ENCODE measurements at places on chromosomes 11 and 22.

DNA sequence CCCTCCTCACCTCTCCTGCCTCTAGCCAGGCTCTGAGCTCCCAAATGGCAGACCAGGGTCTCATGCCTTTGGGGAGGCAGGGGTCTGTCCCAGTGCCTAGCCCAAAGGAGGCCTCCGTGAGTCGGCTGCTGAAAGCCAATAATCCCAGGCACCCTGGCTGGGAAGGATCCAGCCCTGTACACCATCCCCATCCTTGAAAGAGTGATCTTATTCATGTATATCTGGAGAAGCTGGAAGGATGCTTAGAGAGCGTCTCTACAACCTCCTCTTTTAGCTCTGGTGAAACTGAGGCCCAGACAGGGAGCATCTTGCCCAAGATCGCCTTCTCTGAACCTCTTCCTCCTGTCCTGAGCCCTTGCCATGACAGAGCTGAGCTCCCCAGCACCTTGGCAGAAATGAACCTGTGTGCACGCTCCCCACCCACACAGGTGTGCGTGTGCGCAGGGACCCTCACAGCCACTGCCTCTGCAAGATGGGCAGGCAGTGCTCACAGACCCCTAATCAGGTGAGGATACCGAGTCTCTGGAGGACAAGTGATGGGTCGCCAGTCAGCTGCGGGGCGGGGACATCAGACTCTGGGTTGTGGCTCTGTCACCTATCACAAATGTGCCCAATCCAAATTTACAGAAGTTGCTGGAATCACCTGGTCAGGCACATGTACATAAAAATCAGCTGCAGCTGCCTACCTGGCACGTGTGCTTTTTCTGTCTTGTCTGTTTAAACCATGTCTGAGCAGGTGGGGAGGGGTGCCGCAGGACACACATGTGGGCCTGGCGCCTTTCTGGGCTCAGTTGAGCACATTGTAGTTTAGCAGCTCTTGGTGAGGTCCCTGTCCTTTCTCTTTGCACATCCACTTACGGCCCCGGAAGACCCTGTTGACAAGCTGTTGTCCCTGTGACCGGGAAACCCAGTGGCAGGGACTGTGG, 49.3 kb upstream of the WNT7B start:
- DNase-seq: no peak

DNA sequence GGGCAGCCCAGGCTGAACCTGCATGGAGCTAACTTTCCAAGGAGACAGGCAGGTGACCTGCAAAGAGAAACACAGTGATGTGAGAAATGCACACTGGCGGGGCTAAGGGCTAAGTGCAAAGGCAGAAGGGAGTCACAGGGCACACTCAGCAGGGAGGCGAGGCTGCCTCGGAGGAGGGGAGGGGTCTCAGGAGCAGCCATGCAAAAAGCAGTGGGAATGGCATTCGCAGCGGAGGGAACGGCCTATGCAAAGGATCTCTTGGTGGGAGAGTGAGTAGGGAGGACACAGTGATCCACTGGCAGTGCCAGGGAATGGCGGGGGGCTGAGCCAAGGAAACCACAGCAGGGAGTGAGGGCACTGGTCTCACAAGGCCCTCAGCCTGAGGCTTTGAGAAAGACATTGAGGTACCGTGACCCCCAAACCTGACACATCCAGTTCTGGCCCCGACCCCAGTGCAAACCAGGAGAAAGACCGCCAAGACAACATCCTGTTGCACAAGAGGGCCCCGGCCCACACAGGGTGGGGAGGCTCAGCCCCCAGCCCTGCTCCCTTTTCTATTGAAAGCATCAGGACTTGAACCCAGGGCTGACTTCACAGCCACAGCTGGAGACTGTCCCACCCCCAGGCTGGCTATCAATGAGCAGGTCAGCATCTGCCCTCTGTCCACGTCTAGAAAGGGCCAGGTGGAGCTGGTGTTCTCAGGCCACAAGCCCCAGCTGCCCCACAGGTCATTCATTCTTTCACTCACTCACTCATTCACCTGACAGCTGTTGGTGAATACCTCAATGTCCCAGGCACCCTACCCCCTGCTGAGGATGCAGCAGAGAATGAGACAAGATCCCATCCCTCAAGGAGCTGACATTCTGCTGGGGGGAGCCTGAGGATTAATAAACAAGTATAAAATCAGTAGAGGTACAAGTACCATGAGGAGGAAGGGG, 50.7 kb downstream of the IGLL1 start:
- no peak for DNase-seq

- DNase-seq: no peak
These were observed 42.1 kb upstream of the GAB2 start for GRCh38 chr11:78459738-78460137.

DNA sequence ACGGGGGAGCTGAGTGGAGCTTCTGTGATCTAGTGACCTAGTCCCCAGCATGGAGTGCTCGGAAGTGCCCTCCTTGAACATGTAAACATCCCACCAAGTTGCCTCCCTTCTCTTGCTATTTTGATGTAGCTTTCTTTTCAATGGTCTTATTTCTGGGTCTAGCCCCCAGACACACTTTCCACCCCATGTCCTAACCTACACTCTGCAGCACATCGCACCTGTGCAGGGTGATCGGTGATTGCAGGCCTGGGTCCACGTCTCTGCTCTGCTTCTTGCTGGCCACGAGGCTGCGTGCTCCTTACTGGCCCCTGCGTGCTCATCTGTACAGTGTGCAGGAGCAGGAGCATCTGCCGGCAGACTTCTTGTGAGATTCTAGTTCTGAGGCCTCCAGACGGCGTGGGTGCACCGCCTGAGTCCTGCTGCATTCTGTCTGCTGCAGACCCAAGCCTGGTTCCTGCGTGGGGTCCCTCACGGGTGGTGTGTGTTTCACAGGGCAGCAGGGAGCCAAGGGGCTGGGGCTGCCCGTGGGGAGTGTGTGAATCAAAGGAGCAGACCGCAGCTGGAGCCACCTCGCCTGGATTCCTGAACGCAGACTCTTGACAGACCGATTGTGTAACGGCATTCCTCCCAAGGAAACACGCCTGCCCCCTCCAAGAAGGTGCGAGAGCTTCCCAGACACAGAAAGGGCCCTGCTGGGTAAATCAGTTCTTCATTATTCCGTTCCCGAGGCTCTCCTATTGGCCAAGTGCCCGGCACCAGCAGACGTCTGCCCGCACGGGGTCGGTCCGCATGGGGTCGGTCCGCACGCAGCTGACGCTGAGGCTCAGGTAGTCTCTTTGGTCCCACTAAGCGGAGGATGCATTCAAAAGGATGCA, 44.4 kb upstream of the MYEOV start:
- no peak for DNase-seq

DNA sequence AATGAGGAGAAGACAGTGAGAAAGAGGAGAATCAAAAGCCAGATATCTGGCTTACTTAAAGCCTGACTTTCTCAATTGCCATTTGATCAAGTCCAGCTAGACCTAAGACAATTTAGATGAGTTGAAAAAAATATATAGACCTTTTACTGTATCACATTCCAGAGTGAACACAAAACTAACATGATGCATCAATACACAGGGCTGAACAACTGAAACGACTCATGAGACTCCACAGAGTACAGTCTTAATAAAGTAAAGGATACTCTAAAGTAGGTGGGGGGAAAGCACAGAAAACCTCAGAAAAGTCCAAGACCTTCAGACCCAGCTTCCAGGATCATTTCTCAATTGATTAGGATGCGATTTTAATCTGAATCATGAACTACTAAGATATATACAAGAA, 95.3 kb upstream of the OR9G4 start:
- DNase-seq: no peak

DNA sequence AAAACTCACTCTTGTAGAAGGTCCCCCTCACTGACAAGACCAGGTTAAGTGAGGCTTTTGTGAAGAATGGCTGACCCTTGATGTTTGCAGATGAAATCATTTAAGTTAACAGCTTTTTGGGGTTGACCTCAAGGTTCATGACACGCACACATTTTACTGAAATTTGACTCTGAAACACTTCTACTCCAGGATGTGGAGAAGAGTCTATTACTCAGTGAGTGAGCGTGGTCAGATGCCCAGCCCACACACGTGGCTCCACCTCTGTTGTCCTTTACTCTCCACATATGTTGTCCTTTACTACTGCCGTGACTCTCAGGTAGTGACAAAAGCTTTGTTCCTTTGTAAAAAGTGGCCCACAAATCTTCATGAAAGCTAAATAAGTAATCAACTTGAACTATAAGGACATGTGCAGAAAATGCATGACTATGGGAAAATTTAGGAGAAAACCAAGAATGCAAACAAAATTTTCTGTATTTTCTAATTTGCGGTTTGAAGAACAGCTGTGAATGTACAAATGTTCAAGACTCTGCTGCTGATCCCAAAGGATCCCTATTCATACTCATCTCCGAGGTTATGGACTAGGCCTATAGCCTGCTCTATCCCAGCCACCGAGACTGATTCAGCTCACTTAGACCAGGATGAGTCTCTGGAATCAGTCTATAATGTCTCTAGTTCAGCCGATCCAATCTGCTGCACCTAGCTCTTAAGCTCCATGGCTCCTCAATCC, 22.4 kb downstream of the XRRA1 start:
- DNase-seq: no peak

GRCh38 chr11:61369372-61370348, 7.5 kb downstream of the TMEM138 start:
- DNase-seq: no peak

DNA sequence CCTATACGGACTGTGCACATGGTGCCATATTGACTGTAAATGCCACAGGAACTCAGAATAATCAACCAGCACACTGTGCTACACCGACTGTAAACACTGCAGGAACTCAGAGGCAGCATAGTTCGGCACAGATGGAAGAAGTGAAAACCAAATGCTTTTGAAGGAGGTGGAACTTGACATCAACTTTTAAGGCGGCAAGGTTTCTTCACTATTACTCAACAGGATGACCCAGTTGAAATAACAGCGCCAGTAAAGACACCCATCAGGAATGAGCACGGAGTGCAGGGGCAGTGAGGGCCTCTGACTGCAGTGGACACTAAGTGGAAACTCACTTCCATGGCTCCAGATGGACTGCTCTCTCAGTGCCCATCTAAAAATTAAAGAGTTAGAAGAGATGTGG, 15.7 kb downstream of the TESMIN start:
- DNase-seq: no peak

DNA sequence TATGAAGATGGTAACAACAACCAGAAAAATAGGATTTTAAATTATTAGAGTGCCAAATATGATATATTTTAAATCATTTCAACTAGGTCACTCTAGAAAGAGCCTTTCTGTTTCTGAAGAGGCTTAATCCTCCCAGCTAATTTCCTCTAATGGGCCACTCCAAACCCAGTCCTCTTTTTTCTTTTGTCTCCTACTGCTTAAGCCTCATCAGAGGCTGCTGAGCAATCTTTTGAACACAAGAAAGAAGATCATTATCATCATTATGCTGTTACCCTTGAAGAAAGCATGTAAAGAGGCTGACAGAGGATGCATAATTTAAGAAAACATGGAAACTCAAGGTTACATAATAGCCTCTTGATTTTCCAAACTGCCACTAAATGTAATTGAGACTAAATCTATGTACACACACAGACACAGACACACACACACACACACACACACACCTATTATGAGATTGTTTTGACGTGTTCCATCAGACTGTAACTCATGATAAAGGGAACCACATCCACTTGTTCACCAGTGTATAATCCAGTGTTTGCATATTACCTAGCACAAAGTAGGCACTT, 519.6 kb downstream of the METTL15 start:
- no peak for DNase-seq

DNA sequence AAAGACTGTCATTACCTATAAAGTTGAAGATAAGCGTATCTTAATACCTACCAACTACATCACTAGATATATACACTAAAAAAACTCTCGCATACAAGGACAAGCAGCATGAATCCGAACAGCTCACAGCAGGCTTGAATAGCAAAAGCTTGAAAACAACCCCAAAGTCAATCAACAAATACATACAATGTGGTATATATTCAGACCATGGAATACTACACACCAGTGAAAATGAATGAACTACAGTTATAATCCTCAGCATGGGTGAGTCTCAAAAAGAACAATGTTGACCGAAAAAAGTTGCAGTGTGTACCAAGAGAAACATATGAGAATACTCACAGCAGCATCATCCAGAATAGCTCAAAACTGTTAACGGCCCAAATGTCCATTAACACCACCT, 25.2 kb downstream of the USP28 start:
- DNase-seq: no peak

- no peak for DNase-seq
These were observed 89.7 kb downstream of the RELT start for GRCh38 chr11:73465871-73466270.

DNA sequence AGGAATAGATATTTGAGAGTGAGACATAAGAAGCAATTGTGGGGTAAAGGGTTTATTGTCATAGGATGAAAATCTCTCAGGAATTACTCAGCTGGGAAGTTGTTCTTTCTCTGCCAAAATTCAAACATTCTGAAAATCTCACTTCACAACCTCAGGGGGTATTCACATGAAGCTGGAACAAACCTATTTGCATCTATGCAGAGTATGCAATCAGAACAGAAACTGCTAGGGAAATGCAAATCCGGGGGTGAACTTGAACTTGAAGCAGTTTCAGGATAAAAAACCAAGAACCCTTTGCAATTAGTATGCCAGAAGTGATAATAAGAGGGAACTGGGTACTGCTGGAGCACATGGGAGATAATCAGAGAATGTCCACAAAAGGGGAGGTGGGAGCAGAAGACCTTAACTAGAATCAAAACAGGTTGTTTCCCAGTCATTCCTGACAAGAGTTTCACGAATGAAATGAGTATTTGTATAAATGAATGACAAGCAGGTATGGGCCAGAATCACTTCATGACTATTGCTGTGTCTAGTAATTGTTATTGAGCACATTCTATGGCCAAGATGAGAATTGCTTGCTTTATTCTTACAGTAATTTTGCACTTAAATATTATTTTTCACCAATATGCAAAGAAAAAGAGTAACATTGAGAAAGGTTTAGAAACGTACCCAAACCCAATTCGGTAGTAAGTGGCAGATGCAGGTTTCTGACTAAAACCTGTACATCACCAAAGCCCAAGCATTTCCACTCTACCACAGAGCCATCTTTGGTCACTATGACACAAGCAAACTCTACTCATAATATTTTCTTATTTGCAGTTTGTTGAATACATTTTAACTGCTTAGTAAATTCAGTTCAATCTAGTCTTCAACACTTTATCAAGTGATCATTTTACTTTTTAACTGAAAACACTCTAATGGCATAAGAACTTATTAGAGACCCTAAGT, 61.8 kb upstream of the UBASH3B start:
- DNase-seq: no peak

DNA sequence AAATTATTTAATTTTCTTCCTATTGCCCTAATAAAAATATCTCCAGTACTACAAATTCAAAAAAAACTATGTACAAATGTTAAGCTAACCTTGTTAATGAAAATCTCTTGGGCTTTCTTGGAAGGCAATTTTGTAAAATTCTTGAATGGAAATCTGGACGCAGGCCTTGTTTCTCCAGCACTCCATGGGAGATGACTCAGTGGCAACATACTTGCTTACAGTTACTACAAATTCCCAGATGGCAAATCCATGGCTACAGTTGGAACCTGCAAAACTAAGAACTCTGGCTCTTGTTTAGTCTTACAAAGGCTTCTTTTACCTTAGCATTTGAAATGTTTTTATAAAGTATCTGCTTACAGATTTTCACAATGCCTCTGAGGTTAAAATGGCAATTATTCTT, 725.2 kb downstream of the DLG2 start:
- DNase-seq: no peak

- no peak for DNase-seq
These were observed 27.9 kb downstream of the OR9I1 start for GRCh38 chr11:58097437-58097836.

Measured in stimulated activated CD8-positive, alpha-beta memory T cell treated with anti-CD3 and anti-CD28 coated beads, Interleukin-2, amount 100 ng/mL, for 1 hour (primary cell).